Fibroblast of lung (primary cell): ENCODE measurements at places on chromosomes 6 and 20. TPM values are rescaled to one million over a fixed set of nuclear protein-coding genes. Genes with fewer than 3 reads are reported as not detected.
A peak's percentile ranks its signal among the peaks of the same experiment; 100 is the strongest.

The LY6G6F gene
- not detected in 2 replicates for total RNA-seq

- no peaks in the 10 kb centered on the region for H3K36me3 ChIP-seq
- H3K27ac ChIP-seq, result no peak overlapping the region
- DNase-seq, result peak; percentile 88
- H3K4me3 ChIP-seq, result no peak overlapping the region
- no peaks in the 10 kb centered on the region for H3K4me1 ChIP-seq
- no peaks in the 10 kb centered on the region for H3K27me3 ChIP-seq
Observed at GRCh38 chr6:47007657-47008396, 34.3 kb downstream of the ADGRF1 start.

The CFAP61 gene
- 0.26 TPM in 1 of 2 replicates, not detected in the other for total RNA-seq

- no peaks in the 10 kb centered on the region for H3K27me3 ChIP-seq
- H3K36me3 ChIP-seq, result peaks cover 2% of the 10 kb centered on the region
- DNase-seq, result no peak
- no peak overlapping the region for H3K27ac ChIP-seq
- H3K4me1 ChIP-seq, result peaks cover 18% of the 10 kb centered on the region
- no peak overlapping the region for H3K4me3 ChIP-seq
Observed at GRCh38 chr6:157990321-157991066, 8.8 kb downstream of the SYNJ2 start.

DNA sequence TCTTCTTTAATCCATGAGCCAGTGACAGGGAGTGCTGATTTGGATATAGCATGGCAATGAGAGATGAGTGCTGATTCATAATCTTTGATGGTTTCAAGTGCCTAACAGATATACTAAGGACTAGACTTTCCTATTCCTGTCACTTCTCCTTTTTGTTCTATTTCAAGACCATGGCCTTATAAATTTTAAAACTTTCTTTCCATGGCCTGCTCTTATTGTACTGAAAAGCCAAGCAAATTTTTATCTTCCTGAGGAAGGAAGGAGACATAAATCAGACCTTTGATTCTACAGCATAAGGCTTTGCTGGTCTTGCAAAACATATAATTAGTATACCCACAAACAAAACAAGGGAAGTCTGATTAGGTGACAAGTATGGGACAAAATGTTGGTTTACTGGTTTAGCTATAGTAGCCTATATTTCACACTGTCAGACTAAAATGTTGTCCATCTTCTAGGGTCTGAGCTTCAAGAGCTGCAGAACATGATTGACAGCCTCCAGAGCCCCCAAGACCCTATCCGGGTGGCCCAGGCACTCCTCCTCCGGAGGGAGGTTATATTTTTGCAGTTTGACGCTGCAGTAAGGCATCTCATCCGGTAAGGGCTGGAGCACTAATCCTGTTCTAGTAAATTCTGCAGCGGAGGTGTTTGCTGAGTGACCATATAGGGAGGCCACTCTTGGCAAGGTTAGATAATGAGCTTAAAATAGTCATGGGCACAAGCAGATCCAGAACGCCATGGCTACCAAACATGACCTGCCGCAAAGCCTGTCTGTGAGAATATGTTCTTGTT, 82.3 kb downstream of the CD164 start:
- peaks cover 8% of the 10 kb centered on the region for H3K27me3 ChIP-seq
- no peak overlapping the region for H3K27ac ChIP-seq
- H3K4me3 ChIP-seq, result no peak overlapping the region
- DNase-seq, result no peak
- no peaks in the 10 kb centered on the region for H3K36me3 ChIP-seq

The CPXM1 gene
- 0.50 and 10.3 TPM in 2 replicates for total RNA-seq

The CRISP3 gene
- total RNA-seq, result not detected in 2 replicates

The TSPO2 gene
- not detected in 2 replicates for total RNA-seq

DNA sequence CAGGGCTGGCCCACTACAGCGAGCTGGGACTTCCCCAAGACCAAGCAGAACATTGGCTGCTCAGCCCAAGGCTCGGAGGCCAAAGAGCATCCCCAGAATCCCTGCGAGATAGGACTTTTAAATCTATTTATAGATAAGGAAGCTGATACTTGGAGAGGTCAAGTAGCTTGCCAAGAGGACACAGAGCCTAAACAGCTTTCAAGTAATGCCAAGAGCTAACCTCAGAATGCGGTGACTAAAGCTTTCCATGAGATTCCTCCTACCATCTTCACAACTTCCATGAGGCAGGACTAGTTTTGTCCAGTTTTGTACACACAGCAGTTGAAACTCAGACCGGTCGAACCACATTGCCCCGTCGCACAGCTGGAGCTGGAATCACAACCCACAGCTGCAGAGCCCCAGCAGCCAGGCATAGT, 168.1 kb upstream of the TOP1 start:
- H3K4me3 ChIP-seq, result no peak overlapping the region
- DNase-seq, result peak; percentile 72
- no peak overlapping the region for H3K27ac ChIP-seq
- H3K4me1 ChIP-seq, result peaks cover 4% of the 10 kb centered on the region
- no peaks in the 10 kb centered on the region for H3K27me3 ChIP-seq
- H3K36me3 ChIP-seq, result no peaks in the 10 kb centered on the region

- peak overlapping the region; percentile 84 for H3K27ac ChIP-seq
- H3K4me1 ChIP-seq, result peaks cover 16% of the 10 kb centered on the region
- H3K4me3 ChIP-seq, result peak overlapping the region; percentile 80
- no peaks in the 10 kb centered on the region for H3K36me3 ChIP-seq
Observed at GRCh38 chr20:41138475-41139226, 1.3 kb downstream of the PLCG1 start.

The ZC2HC1B gene
- not detected in 2 replicates for total RNA-seq

GRCh38 chr20:18754653-18755045, 58.9 kb upstream of the SCP2D1 start:
- no peak overlapping the region for H3K27ac ChIP-seq
- H3K4me1 ChIP-seq, result no peaks in the 10 kb centered on the region
- no peak for DNase-seq

DNA sequence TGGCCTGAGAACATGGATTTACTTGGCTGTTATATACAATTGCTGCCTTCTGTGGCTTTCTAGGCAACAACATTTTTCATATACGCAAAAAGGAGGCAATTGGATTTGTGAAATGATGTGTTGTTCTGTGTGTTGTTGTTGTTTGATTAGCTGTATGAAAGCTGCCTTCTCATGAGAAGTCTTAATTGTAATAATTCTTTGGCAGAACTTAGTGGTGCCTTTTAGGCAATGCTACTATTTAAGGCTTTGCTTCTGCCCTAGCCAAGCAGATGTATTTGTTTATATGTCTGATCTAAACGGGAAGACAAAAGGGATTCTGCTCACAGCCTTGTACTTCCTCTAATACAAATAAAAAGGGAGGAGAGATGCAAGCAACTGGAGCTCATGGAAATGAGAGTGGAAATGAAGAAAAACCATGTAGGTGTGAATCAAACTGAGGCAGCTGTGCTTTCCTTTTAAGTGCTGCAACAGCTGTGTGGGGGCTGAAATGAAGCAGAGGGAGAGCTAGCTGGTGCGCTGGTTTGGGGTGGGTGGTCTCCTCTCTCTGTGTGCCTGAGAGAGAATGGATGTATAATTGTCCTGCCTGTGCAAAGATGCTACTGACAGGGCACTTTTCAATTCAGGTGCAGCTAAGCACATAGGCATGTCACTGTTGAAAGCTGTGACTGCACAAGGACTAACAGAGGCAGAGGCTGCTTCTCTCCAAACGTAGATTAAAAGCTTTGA, 386.9 kb upstream of the MAN1A1 start:
- DNase-seq, result no peak
- H3K4me1 ChIP-seq, result no peaks in the 10 kb centered on the region
- no peak overlapping the region for H3K27ac ChIP-seq
- H3K36me3 ChIP-seq, result no peaks in the 10 kb centered on the region
- no peak overlapping the region for H3K4me3 ChIP-seq

- no peak for DNase-seq
- no peaks in the 10 kb centered on the region for H3K4me1 ChIP-seq
- no peaks in the 10 kb centered on the region for H3K36me3 ChIP-seq
- H3K27ac ChIP-seq, result no peak overlapping the region
Observed at GRCh38 chr6:163839296-163839695, 424.8 kb downstream of the QKI start.

- no peaks in the 10 kb centered on the region for H3K36me3 ChIP-seq
- H3K27ac ChIP-seq, result no peak overlapping the region
- H3K4me3 ChIP-seq, result no peak overlapping the region
- DNase-seq, result peak; percentile 56
- H3K4me1 ChIP-seq, result peaks cover 6% of the 10 kb centered on the region
- H3K27me3 ChIP-seq, result no peaks in the 10 kb centered on the region
Observed at GRCh38 chr20:36085686-36086267, 68.8 kb upstream of the EPB41L1 start.
